ENCODE measurements at places on chromosomes 16 and 17.

GRCh38 chr17:28855336-28855679 is 492 bp downstream of the ERAL1 start:
- no peak for DNase-seq

DNA sequence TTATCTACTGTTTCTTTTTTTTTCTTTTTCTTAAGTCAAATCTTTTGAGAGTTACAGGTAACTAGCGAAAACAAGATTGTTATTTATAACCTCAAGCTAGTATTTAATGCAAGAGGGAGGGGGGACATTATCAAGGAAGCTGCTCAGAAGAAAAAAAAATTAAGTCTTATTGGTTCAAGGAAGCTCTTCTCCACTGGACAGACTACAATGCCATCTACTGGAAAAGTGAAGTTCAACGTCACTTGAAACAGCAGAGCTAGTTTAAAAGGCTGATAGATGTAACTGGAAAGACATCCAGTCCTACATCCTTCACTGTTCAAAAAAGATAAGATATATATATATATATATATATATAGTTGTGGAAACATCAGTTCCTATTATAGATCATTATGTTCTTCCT is 418.0 kb upstream of the PSMD7 start:
- no peak for DNase-seq

- no peak for DNase-seq
Observed at GRCh38 chr16:83878838-83879237, 20.1 kb upstream of the MLYCD start.

GRCh38 chr16:83615141-83615952 is 192.4 kb upstream of the HSBP1 start:
- DNase-seq: no peak

- no peak for DNase-seq
Observed at GRCh38 chr17:33261820-33262219, 31.3 kb downstream of the ASIC2 start.

- DNase-seq: no peak
Observed at GRCh38 chr17:54907376-54907775, 6.7 kb downstream of the TOM1L1 start.

- no peak for DNase-seq
Observed at GRCh38 chr16:55390630-55391237, 66.7 kb downstream of the IRX6 start.

- no peak for DNase-seq
Observed at GRCh38 chr16:66706506-66706880, 9.9 kb upstream of the CMTM4 start.

Data from activated naive CD4-positive, alpha-beta T cell (primary cell).